ENCODE measurements at places on chromosomes 7 and 10.

DNA sequence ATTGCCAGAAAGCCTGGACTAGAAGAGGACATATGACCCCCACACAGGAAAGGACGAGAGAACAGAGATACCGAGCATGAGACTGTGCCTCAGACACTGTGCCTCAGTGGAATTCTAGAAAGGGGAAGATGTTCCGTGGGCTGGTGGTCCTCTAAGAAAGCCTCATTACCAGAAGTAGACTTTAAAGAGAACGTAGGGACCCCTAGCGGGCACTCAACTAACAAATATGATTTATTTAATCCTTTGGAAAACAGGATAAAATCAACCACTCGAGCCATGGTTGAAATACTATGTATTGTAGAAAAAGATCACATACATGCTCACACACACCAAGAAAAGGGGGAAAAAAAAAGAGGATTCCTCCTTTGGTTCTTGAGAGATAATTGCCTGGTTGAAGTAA, 701.2 kb upstream of the SORCS1 start:
- DNase-seq: no peak

- no peak for DNase-seq
These were observed 127.9 kb downstream of the INSYN2A start for GRCh38 chr10:127068485-127068884.

DNA sequence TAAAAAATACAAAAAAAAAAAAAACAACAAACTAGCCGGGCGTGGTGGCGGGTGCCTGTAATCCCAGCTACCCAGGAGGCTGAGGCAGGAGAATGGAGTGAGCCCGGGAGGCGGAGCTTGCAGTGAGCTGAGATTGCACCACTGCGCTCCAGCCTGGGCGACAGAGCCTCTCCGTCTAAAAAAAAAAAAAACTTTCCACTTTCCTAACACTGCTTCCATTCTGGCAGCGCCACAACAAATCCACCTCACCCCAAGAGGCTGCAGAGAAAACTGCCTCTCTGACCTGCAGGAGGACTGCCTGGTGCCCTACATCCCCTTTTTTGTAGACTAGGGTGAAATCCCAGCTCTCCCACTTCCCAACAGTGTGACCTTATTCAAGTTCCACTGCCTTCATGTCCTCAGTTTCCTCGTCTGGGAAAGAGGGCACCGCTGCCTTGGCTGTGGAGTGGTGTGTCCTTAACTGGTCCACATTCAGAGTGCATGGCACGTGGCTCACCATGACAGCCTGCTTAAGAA, 2.6 kb upstream of the MBL2 start:
- no peak for DNase-seq

DNA sequence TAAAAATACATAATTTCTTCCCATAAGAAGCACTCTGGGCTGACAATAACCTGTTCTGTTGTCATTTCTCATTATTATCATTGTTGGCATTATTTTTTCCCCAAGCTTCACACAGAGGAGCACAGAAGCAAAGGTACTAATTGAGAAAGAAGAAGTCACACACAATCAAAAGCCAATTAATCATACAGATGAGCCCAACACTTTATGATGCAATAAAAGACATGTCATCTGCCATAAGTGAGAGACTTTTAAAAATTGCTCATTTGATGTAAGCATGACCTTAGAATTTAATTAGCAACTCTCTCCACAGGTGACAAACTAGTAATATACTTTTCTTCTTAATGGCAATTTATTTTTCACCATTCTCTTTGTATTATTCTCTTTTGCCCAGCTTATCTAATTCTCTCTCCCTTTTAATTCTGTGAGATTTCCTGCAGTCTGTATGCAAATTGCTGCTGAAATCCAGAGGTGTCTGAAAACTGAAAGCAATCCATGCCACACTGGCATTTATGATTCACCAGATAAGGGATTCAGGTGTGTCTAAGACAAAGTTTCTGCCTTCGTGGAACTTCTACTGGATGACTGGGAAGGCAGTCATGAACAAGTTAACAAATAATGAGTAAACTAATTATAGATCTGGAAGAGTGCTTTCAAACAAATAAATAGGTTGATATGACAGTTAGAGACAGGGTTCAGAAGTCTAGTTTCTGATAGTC, 203.5 kb downstream of the CHCHD3 start:
- DNase-seq: no peak

- no peak for DNase-seq
These were observed 154.0 kb downstream of the ETV1 start for GRCh38 chr7:13835442-13835841.

DNA sequence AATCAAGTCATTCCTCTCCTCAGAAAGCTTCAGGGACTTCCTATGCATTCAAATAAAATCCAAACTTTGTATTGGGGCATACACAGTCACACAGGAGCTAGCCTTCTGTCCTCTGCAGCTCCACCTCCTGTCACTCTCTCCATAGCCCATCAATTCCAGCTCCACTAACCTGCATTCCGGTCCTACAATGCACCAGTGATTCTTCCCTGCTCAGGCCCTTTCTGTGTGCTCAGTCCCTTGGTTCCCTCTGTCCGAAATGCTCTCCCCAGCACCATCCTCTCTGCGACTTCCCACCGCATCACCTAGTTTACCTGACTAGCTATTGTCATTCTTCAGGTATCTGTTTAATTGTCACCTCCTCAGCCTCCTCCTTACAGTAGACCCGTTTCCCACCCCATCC, 26.4 kb upstream of the YAE1 start:
- no peak for DNase-seq

DNA sequence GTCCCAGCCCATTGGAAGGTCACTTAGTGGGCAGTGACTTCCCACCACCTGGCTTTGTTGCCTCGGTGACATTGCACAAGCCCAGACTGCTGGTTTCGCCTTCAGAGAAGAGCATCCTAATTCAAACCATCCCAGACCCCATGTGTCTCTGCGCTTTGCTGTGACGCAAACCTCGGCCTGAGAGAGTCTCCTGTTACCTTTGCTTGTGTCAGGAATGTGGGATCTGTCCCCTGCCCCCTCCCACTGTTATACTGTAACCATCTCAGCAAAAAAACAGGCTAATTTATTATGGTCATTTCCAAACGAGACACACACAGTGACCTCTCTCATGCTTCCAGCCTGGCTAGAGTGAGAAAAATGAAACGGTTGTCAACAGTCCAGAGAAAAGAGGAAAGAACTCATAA, 25.0 kb upstream of the AQP1 start:
- no peak for DNase-seq

DNA sequence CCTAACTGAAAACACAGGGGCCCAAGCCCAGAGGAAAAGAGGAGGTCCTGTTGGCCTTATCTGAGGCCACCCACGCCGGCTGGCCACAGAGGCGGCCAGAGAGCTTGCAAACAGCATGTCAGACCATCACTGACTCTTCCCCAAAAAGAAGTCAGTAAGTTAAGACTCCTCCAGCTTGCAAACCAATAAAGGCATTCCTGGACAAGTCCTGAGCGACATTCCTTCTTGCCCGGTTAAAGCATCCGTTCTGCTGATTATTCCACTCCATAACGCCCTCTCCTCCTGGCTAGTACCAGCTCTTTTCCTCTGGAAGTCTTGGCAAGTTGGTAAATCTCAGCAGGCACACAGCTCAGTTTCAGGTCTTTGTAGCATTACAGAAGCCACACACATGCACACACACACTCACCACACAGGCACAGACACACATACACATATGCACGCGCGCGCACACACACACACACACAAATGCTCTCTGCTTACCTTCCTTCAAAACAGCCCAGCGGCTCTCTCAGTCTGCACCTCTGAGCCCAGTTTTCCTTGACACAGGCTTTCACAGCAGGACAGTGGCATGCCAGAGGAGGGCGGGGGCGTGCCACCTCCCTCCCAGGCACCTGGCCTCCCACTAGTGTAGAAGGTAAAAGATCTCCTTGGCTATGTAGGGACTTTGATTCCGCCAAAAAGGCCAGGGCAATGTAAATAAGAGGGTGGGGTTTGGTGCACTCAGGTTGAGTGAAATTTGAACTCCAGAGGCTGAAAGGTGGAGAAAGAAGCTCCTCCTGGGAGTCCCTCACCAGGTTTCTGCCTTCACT, 201.4 kb downstream of the TNS3 start:
- DNase-seq: no peak

- DNase-seq: no peak
These were observed 287.5 kb downstream of the GRID1 start for GRCh38 chr10:86079088-86079487.

GRCh38 chr10:61958805-61959204, 57.3 kb downstream of the ARID5B start:
- no peak for DNase-seq

DNA sequence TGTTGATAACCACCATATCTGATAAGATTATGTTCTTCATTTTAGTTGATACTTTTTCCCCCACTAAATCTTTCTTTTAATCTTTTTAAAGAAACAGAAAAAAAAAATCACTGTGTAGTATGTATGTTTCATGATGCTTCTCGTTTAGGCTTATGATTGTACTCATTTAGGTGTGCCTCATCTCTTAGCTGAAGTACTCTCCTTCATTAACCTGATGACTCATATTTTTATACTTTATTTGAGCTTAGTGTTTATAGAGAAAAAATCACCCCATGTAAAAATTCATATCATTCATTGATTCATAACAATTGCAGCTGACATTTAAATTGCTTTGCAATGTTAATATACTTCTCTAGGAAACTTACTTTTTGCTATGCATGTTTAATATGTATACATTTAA, 158.9 kb downstream of the MLLT10 start:
- DNase-seq: no peak

- no peak for DNase-seq
These were observed 96.2 kb downstream of the CDH23 start for GRCh38 chr10:71492872-71493271.
